GM12891 (cell line): ENCODE measurements at places on chromosomes 5 and 9.

- no peak for DNase-seq
These were observed 13.2 kb downstream of the GARNL3 start for GRCh38 chr9:127277770-127278169.

- no peak for DNase-seq
These were observed 30.0 kb upstream of the STOM start for GRCh38 chr9:121399883-121400607.

DNA sequence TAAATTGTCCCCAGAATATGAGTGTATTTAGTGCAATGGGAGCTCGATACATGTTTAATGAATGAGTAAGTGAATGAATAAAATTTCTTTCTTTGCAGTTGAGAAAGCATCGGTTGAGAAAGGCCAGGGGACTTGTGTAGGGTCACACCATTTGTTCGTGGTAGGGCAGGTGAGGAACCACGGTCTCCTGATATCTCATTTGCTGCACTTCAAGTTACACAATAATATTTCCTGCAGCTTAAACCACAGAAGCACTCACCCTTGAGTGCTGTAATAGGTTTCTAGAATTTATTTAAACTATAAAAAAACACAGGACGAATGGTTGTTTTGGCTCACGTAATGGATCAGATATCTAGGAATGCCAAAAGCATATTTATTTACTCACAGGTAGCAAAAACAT is 429.8 kb downstream of the SPATA31D1 start:
- no peak for DNase-seq

DNA sequence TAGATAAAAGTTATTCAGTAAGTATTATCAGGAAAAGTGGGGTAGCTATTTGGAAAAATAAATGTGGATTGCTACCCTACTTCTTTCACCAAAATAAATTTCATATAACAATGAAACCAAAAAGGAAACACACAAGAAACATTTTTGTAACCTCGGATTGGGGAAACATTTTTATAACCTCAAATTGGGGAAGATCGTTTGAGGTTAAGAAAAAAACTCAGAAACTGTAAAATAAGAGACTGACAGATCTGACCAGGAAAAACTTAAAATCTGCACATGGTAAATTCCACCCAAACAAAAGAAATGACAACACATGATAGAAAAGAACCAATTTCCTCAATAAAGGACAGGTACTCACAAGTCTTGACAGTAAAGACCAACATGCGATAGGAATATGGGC is 13.5 kb downstream of the EFCAB9 start:
- no peak for DNase-seq

DNA sequence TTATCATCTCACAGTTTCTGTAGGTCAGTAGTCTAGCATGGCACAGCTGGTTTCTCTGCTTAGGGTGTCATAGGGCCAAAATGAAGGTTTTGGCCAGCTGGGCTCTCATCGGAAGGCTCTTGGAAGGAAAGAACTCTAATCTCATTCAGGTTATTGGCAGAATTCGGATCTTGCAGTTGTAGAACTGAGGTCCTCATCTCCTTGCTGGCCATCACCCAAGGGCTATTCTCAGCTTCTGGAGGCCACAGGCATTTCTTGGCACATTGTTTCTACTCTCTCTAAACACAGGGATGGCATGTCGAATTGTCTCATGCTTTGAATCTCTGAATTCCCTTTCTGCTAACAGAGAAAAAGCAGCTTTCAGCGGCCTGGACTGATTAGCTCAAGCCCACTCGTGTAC is 258.0 kb upstream of the SMARCA2 start:
- no peak for DNase-seq

GRCh38 chr5:37437711-37438110 is 58.6 kb downstream of the WDR70 start:
- DNase-seq: no peak

- DNase-seq: no peak
These were observed 531.1 kb downstream of the RASEF start for GRCh38 chr9:82531795-82532194.

- DNase-seq: no peak
These were observed 5.7 kb downstream of the FYB1 start for GRCh38 chr5:39213447-39214207.

DNA sequence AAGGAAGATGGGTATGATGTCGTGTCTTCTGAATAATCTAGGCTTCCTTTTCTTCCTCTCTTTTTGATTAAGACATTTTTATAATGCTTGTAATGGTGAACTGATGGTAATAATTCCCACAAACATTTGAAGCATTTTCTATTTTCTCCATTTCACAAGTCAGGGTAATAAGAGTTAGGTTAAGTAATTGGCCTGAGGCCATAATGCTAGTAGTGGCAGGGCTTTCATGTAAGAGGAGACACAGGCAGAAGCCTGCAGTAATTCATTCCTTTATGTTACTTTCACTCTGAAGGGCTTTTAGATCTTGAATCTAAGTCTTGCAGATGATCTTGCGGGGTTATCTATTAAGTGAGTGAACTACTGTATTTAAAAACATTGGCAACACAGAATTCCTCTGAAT is 374.9 kb downstream of the MAT2B start:
- no peak for DNase-seq

- no peak for DNase-seq
These were observed 364.9 kb downstream of the ICE1 start for GRCh38 chr5:5787373-5787772.

DNA sequence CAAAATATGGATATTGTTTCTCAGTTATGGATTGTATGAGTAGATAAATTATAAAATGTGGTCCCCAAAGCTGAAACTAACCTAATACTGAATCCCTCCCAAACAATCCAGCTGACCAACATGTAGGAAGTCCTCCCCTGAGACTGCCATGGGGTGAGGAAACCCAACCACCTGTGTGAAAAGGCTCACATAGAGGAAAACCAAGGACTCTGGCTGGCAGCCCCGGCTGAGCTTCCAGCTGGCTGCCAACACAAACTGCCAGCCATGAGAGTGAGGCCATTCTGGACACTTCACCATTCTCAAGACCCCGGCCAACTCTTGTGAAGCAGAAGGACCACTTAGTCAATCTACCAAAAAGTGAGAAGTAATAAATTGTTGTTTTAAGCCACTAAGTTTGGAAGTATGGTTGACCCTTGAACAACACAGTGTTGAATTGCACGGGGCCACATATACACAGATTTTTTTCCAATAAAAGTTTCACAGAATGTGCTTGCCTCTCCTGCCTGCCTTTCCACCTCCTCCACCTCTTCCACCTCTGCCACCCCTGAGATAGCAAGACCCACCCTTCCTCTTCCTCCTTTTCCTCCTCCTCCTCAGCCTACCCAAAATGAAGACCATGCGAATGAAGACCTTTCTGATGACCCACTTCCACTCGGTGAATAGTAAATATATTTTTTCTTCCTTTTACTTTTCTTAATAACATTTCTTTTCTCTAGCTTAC is 15.3 kb upstream of the NRG2 start:
- DNase-seq: no peak

- no peak for DNase-seq
These were observed 36.0 kb upstream of the FBN2 start for GRCh38 chr5:128574041-128574440.

DNA sequence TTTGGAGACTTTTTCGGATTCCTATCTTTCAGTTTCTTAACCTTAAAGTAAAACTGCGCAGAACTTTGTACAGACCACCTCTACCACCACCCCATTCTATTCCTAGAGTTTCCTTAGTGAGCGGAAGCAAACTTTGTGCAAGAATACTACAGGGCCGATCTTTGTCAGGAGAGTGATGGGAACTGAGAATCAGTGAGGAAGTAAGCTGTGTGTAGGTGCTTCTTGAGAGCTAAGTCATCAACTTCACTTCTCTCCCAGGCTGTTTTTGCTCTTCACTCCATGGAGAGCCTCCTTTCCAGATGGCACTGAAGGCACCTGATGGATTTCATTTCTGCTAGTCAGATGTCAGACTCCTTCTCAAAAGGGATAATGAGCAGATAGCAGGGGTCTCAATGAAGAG is 127.3 kb downstream of the SPATA31D1 start:
- no peak for DNase-seq

DNA sequence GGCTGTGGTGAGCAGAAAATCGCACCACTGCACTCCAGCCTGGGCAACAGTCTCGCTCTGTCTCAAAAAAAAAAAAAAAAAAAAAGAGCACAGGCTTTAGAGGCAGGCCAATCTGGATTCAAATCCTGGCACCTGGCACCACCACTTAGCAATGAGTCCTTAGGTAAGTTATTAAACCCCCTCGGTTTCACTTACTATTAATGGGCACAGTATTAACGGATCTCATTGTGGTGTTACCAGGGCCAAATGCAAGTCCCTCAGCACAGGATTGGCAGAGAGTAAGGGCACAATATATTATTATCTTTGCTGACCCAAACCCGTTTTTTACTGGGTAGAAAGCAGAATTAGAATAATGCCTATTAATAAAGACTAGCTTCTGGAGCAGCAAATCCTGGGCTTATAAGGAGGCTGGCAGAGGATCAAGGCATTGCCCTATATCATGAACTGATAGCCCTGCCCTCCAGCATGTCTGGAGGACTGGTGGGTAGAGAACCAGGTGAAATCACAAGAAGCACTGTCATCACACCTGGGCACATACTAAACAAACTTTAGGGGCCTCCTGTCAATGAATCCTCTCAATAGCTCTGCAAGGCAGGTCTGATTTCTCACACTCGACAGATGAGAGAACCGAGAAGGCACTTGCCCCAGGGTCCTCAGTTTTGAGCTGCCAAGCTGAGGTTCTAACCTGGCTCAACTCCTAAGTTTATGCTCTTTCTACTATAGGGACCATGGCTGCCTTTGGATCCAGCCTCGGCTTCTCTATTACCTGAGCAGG is 17.7 kb downstream of the PCDHGC5 start:
- no peak for DNase-seq

GRCh38 chr5:179439181-179439985 is 94.1 kb upstream of the ADAMTS2 start:
- no peak for DNase-seq

- DNase-seq: no peak
These were observed 89.0 kb upstream of the IRX2 start for GRCh38 chr5:2840372-2840915.

GRCh38 chr9:124662561-124662960 is 108.5 kb downstream of the NR6A1 start:
- no peak for DNase-seq

DNA sequence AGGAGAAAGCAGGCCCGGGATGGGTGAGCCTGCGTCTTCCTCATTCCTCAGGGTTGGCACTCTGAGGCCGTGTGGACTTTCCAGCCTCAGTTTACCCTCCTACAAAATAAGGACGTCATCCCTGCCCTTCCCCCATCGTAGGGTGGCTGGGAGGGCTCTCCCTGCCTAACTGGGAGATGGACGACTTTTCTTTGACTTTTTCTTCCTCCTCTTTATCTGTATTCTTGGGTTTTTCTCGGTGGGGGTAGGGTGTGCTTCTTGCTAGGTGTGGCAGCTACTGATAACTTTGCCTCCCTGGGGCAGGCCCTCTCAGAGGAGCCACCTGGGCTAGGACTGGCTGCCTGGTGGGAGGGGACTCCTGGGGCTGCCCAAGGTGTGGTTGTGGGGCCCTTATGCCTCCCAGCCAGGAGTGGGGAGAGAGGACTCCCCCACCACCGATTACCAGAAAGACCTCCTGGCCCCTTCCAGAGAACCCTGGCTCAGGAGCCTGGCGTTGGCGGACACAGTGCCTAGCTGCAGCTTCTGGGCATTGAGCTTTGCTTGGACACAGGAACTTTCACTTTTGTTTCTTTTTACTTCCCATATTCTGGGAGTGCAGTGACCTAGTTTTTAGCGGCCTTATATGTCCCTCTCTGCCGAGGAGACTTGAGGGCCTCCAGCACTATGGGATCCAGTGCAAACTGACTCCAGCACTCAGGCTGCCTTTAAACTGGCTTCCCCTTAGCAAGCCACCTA is 6.1 kb downstream of the GLIPR2 start:
- DNase-seq: no peak

DNA sequence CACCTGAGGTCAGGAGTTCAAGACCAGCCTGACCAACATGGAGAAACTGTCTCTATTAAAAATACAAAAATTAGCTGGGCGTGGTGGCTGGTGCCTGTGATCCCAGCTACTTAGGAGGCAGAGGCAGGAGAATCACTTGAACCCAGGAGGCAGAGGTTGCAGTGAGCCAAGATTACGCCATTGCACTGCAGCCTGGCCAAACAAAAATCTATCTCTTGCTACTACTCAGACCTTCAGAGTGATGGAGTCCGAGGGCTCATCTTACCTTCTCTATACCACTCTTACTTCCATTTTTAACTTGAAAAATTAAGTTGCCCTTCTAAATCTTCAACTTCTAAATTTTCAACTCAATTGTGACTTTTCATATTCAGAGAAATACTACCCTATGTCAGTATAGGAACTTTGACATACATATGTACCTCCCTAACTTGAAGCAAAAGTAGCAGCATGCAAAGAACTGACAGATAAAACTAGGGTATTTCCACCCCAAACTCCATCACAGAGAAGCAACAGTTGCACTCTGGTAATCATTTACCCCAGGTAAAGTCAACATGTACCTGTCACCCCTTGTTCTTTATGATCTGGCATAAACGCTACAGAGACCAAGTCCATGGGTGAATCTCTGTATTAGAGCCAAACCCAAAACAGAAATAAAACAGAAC is 11.4 kb downstream of the ZFAND5 start:
- DNase-seq: no peak

- DNase-seq: no peak
These were observed 115.2 kb downstream of the C9orf152 start for GRCh38 chr9:110092792-110093191.

DNA sequence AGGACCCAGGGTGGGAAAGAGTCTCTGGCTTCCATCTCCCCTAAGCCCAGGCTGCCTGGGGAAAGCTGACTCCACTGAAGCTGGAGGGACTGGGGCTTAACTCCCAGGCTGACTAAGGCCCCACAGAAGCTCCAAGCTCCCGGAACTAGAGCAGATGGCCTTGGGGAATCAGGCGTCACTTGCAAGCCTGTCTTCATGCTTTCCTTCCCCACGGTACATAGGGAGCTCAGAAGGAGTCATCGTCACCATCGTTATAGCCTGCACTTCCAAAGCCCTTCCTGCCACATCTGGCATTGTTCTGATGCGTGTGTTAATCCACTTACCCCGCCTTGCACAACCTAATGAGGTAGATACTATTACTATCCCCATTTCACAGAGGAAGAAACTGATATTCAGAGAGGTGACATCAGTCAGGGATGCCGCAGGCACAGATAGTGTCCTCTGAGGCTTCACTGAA is 11.5 kb downstream of the AQP3 start:
- no peak for DNase-seq

DNA sequence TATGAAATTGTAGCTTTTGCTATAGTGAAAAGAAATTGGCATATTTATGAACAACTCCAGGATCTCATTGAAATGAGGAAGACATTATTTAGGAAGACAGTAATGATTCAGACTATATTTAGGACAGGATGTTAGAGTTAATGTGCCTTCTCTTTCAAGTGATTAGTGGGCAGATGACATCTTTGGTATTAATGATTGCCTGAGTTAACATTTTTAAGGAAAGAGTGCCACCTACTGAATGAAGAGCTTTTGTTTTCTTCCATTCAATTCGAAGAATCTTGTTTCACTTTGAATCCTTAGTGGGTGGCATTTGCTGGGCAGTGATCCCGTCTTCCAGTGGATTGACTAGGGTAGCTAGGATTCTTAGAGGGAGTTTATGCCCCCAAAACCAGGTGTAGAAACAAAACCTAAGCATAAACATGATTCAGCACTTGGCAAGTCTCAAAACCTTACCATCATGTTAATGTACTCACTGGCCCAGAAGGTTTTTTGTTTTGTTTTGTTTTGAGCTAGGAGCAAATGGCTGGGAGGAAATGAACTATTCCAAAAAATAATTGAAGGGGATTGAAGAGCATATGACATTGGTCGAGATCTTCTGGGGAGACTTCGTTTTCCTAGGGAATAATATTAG is 23.2 kb downstream of the MAP3K1 start:
- DNase-seq: no peak
